Right lung (tissue), 10 donors: ENCODE measurements at places on chromosomes 3 and 15. TPM values are rescaled to one million over a fixed set of nuclear protein-coding genes. Genes with fewer than 3 reads are reported as not detected.

DNA sequence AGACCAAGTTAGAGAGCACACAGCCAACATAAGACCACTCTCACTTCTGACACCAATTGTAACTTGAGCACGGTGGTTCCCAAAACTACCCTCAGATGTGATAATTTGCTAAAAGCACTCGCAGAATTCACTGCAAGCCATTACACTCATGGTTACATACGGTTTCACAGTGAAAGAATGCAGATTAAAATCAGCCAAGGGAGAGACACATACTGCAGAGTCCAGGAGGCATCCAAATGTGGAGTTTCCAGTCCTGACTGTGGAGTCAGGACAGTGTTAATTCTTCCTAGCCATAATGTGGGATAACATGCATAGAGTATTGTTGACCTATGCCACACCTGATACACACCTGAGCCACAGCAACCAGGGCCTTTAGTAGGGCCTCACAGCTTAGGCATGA lies 956.4 kb downstream of the NTRK3 start:
- DNase-seq, result no peak

GRCh38 chr3:192992361-192992760 lies 74.7 kb upstream of the MB21D2 start:
- no peak for DNase-seq

- DNase-seq, result no peak
Observed at GRCh38 chr15:44101286-44101685, 93.8 kb downstream of the FRMD5 start.

DNA sequence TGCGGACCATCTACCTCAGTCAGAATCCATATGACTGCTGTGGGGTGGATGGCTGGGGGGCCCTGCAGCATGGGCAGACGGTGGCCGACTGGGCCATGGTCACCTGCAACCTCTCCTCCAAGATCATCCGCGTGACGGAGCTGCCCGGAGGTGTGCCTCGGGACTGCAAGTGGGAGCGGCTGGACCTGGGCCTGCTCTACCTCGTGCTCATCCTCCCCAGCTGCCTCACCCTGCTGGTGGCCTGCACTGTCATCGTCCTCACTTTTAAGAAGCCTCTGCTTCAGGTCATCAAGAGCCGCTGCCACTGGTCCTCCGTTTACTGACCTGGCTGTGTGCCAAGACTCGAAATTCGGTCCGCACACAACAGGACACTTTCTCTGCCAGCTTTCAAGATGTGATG lies 21.9 kb downstream of the NRROS start:
- no peak for DNase-seq

GRCh38 chr3:37934631-37935289 lies 55.8 kb upstream of the VILL start:
- no peak for DNase-seq

DNA sequence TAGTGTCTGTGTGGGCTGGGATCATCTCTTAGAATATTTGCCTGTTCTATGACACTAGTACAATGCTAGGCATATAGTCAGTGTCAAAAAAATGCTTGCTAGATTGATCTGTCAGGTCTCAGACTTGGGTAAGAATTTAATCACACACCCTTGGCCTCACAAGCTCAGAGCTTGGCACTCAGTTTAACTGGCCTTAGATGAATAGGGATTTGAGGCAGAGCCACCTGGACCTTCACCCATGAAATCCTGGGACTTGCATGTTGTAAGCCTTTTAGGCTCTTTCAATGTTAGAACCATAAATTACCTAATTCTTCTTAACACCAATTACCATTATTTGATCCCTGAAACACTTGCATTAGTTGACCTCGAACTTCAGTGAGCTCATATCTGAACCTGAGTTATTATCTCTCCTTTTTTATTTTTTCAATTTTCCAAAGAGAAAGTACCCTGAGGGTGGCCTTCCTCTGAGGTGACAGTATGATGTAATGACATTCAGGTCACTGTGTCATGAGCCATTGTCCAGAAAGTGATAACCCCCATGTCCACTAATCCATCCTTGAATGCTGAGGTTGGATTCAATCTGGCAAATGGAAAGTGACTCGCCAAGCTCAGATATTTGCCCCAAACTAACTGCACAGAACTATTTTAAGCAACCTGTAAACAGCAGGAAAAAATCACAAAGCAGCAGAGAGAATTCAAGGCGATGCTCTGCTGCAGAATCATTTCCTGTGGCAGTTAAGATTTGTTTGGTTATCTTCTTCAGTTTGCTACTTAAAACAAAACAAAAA lies 615.2 kb upstream of the NR2F2 start:
- DNase-seq, result no peak

DNA sequence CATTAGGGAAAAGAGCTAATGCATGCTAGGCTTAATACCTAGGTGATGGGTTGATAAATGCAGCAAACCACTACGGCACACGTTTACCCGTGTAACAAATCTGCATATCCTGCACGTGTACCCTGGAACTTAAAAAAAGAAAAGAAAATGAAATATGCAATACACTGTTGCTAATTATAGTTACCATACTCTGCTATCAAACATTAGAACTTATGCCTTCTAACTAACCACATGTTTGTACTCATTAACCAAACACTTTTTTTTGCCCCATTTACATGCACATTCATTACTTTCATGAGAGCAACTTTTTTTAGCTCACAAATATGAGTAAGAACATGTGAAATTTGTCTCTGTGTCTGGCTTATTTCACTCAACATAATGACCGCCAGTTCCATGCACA lies 253.1 kb downstream of the CGGBP1 start:
- no peak for DNase-seq

- no peak for DNase-seq
Observed at GRCh38 chr3:188604651-188605050, 450.7 kb downstream of the LPP start.

DNA sequence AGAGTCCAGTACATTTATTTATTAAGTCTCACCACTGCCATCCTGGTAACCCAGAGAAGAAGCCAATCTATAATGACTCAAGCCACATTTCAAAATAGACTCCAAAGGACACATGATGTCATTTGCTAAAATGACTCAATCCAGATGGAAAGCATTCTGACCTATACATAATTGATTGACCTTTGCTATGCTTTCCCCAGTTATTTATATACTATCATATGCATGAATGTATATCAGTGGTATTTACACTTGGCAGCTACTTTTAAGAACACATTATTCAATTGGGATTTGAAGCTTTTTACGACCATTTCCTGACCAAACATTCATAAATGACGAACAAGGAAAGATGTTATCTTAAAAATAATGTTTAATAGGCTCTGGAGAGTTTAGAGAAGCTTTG lies 297.2 kb downstream of the FHIT start:
- DNase-seq, result no peak

GRCh38 chr15:61307474-61307873 lies 78.4 kb upstream of the RORA start:
- DNase-seq, result no peak

- DNase-seq, result no peak
Observed at GRCh38 chr3:15800780-15801179, 3.0 kb upstream of the ANKRD28 start.

DNA sequence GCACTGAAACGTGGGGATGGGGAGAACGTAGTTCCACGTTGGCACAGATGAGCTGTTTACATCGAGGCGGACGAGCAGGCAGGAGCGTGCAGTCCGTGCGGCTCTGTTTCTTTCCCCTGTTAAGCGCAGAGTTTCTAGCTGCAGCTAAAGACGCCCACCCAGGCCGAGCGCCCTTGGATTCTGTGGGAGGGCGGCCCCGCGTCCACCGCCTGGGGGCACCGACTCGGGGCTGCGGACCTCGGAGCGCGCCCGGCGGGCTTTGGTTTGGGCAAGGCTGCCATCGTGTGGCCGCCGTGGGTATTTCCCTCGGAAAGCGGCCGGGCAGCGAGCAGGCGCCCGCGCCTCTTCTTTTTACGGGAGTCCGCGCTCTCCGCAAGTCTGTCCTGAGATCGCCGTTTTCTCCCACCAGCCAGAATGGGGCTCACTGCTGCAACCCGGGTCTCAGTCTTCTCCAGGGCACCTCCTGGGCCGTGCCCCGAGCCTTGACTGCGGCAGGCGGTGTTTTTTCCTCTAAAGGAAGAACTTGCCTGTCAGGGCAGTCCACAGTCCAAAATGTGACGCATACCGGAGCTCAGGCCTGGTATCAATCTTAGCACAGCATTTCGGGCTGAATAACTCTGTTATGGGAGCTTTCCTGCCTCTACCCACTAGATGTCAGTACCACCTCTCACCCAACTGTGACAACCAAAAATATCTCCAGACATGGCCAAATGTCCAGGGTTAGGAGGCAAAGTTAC lies 219.9 kb upstream of the IGF1R start:
- peak; percentile 72 for DNase-seq

DNA sequence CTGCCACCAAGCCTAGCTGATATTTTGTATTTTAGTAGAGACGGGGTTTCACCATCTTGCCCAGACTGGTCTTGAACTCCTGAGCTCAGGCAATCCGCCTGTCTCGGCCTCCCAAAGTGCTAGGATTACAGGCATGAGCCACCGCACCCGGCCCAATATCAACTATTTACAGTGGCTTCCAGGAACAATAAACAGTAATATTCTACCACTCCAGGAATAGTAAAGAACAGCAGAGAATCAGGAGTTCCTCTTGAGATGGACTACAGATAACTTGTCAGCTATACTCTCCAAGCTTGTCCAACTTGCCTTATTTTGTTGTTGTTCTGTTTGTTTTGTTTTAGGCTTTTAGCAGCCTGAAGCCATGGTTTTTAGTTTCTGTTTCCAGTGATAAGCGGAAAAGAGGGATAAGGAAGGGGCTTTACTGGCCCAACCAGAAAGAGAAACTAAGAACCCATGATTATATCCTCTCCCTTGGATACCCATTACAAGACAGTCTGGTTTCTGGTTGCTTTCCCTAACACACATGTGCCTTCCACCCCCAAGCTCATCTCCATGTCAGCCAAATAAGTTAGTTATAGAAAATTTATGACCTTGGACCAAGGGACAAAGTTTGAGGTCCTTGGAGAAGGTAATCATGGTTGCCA lies 36.7 kb downstream of the ARHGEF3 start:
- no peak for DNase-seq

DNA sequence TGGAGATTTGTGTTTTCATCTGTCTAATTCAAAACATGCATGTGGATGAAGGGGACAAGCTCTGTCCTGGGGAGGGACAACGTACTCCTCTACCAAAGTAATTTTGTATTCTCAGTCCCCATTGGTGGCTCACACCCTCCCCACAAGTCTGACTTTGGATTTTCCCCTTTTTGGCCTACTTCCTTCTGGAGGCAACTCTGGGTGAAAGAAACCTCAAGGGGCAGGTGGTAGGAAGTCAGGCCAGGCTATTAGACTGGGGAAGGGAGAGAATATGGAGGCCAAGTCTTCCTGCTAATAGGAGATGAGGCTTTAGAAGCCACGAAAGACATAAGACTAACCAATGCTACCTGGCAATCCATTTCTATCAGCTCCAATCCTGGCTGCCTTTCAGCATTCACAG lies 124.9 kb upstream of the RASGRP1 start:
- DNase-seq, result no peak

- DNase-seq, result peak; percentile 14
Observed at GRCh38 chr3:68878322-68878721, 54.0 kb downstream of the TAFA4 start.

DNA sequence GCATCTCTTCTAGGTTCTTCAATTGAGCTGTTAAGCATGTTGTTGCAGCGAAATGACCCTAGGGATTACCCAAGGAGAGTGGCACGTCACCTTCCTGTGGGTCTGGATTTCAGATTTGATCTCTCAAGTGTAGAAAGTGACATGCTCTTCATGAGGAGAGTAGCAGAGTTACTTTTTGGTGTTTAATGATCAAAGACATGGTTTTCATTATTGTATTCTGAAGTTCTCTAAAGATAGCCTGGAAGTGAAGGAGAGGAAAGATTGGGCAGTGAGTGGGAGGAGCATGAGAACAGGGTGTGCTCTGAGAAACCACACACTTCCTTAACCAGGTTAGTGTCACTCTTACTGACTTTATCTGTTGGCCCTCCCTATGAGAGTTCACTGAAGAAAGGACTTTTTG lies 153.6 kb downstream of the AKAP13 start:
- DNase-seq, result no peak

GRCh38 chr3:125589547-125590122 lies 5.7 kb downstream of the OSBPL11 start:
- DNase-seq, result no peak

DNA sequence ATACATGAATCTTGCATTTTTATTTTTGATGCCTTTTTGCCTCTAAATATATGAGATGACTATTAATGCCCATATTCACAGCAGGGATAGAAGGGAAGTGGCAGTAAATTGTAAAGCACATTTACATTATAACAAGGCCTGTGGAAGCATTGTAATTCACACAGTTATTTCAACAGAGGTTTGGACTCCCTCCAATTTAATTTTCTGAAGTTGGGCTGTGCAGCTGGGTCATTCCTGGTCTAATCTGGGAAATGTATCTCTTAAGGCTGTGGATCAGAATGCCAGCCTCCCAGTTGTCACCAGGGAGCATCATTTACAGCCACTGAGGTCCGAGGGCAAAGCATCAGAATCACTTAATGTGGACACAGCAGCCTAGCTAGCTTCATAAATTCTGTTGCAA lies 434.5 kb downstream of the MFSD1 start:
- no peak for DNase-seq

DNA sequence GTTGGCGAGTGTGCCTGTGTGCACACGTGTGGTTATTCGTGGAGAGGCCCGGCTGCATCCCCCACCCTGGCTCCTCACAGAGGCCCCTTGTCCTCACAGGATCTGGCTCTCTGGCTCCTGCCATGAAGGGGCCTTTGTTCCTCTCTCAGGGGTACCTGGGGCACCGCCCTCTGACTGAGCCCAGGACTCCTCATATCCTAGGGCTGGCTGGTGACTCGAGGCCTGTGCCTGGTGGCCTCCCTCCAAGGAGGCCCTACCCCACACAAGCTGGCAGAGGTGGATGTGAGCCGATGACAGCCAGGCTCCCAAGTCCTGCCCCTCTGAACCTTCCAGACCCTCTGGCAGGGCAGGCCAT lies 10.0 kb downstream of the PRKCD start:
- no peak for DNase-seq

- no peak for DNase-seq
Observed at GRCh38 chr3:190371152-190371551, 16.8 kb upstream of the CLDN16 start.

DNA sequence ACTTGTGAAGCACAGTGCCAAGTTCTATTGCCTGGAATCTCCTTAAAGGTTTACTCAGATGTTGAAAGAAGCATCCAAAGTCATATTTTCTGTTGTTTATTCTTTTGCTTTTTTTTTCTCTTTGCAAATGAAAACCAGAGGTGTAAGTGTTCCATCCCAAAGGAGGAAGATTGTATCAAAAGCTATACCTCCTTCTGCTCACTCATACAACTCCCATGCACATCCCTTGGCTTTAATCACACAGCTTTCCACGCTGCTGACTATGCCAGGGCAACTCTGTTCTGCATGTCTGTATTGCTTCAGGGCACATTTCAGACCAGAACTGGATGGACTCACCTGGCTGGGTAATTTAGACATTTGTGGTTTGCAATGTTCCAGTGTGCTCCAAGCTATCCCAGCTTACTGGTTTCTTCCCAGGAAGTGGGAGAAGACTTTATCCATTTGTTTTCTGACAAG lies 399.6 kb upstream of the TBL1XR1 start:
- no peak for DNase-seq

Gene MEIS2
- 28.9 TPM for polyA plus RNA-seq

Gene ZBTB47
- polyA plus RNA-seq, result 13.1 TPM

Gene CMTM8
- polyA plus RNA-seq, result 13.9 TPM

Gene CSTA
- polyA plus RNA-seq, result 0.83 TPM

Gene RGMA
- polyA plus RNA-seq, result 13.8 TPM

Gene SLC27A2
- polyA plus RNA-seq, result 4.9 TPM

Gene AHSG
- not detected for polyA plus RNA-seq

Gene NUDT16
- 26.4 TPM for polyA plus RNA-seq

Gene CLK3
- 77.2 TPM for polyA plus RNA-seq

Gene CORO2B
- 19.8 TPM for polyA plus RNA-seq

Gene TEX55
- polyA plus RNA-seq, result not detected

Gene P2RY1
- polyA plus RNA-seq, result 14.5 TPM

Gene PIGBOS1
- 15.3 TPM for polyA plus RNA-seq

Gene ISLR2
- polyA plus RNA-seq, result 6.4 TPM
